ENCODE measurements at places on chromosomes 16 and 17. TPM values are rescaled to one million over a fixed set of nuclear protein-coding genes. Genes with fewer than 3 reads are reported as not detected.

RANGRF gene
- total RNA-seq: 21.3 TPM

GEMIN4 gene
- 28.2 TPM for total RNA-seq

KRT33B gene
- total RNA-seq: not detected

TSPAN10 gene
- 0.27 TPM for total RNA-seq

SOX8 gene
- 0.15 TPM for total RNA-seq

CMTM2 gene
- total RNA-seq: not detected

CES1 gene
- total RNA-seq: 82.8 TPM

DNA sequence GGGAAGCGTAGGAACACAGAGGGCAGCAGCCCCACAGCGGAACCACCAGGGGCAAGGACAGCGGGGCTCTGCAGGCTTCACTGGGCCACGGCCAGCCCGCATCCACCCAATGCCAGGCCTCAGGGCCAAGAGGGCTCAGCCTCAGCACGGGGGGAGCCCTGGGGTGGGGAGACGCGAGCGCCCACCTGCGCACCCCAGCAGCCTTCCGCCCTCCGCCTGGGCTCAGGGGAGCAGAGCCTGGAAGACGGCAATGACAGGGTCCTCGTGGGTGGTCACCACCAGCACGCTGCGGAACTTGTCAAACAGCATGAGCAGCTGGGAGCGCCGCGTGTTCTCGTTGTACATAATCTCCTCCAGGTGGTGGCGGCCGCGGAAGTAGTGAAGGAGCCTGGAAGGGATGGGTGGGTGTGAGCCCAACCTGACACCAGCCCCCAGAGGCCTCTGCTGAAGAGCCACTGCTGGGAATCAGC, 8.5 kb downstream of the MPG start:
- H3K27me3 ChIP-seq: no peaks in the 10 kb centered on the region
- peaks cover 18% of the 10 kb centered on the region for H3K36me3 ChIP-seq
- H3K27ac ChIP-seq: no peak overlapping the region
- no peak for DNase-seq

DNA sequence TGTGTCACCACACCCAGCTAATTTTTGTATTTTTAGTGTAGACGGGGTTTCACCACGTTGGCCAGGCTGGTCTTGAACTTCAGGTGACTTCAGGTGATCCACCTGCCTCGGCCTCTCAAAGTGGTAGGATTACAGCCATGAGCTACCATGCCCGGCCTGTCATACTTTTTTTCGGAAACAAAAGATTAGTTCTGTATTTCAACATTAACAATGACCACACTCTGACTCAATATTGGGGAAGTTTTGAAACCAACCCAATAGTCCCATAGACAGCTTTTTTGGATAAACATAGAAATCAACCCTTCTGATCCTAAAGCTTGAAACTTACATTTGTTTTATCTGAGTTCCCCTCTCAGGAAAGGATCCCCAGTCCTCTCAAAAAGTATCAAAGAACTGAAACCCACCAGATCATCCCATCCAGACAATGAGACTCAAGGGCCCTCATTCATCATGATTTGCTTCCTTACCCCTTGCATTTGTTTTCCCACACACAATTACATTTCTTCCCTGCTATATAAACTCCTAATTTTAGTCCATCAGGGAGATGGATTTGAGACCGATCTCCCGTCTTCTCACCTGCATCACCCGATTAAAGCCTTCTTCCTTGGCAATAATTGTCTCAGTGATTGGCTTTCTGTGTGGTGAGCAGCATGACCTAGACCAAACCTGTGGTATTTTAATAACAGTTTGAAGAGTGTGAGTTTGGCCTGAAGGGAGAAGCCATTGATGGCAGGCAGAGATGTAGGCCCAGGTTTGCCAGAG, 7.2 kb upstream of the AGRP start:
- no peaks in the 10 kb centered on the region for H3K36me3 ChIP-seq
- no peaks in the 10 kb centered on the region for H3K27me3 ChIP-seq
- no peak for DNase-seq
- no peak overlapping the region for H3K4me3 ChIP-seq
- no peak overlapping the region for H3K27ac ChIP-seq

GRCh38 chr16:1556254-1556653, 22.8 kb downstream of the TMEM204 start:
- H3K4me1 ChIP-seq: no peaks in the 10 kb centered on the region
- DNase-seq: no peak
- peaks cover 6% of the 10 kb centered on the region for H3K36me3 ChIP-seq
- no peak overlapping the region for H3K4me3 ChIP-seq

DNA sequence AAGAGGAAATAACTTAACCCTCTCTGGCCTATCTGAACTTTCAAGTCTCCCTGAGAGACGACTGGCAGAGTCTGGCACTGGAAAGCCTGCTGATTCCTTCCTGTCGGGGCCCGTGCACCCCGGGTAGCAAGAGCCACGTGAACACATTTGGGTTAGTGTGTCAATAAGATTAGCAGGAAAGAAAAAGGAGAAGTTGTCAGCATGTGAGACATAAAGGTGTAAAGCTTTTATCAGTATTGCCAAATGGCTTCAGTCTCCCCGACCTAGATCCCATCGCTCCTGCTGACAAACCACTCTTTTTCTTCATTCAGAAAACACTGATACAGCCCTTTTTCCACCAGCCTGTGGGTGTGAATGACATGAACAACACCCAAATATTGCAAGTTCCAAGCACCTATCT, 74.4 kb downstream of the CCT6B start:
- H3K27ac ChIP-seq: no peak overlapping the region
- DNase-seq: no peak

DNA sequence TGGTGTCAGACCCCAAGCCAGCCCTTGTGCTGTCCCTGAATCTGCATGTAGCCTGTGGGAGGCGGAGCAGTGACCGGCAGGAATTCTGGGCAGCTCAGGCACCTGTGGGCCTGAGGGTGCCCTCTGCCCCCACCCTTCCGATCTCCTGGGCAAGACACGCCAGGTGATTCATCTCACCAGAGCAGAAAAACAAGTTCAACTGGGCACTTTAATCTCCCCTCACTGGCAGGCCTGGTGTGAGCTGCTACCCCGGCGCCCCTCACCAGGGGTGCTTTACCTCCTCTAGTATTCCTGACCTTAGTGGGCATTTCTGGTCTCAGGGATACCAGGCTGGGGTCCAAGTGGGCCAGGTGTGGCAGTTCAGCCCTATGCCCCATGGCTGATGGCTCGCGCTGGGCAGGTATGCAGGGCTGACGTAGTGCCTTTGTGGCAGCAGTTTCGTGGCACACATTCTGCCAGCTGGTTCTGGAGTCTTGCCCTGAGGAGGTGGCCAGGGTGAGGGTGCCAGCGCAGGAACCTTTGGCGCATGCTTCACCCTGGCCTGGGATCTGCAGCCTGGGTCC, 6.0 kb downstream of the ERBB2 start:
- H3K4me1 ChIP-seq: peaks cover 51% of the 10 kb centered on the region
- H3K27ac ChIP-seq: no peak overlapping the region
- peaks cover 47% of the 10 kb centered on the region for H3K36me3 ChIP-seq
- no peak overlapping the region for H3K4me3 ChIP-seq
- no peak for DNase-seq

DNA sequence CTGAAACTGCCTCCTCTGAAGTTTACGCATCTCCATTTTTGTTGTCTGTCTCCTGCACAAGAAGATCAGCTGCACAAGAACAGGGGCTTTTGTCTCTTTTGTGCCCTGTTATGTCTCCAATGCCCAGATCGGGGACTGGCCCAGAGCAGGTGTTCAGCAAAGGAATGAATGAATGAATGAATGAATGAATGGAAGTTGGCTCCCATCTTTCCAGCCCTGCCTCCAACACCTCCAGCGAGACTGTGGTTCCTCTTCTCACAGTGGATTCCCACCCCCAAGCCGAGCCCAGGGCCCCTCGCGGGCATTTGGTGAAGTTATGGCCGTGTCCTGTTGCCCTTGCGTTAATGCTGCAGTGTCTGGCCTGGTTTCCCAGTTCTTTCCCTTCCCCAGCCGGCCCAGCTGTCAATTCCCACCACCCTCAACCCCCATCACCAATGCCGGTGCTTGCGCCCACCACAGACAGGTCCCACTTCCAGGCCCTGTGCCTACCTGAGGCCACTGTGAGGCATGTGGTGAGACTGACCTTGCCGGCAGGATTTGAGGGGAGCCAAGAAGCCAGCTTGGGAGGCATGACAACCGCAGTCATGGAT, 21.3 kb upstream of the KCNJ12 start:
- H3K36me3 ChIP-seq: no peaks in the 10 kb centered on the region
- H3K27ac ChIP-seq: no peak overlapping the region
- H3K27me3 ChIP-seq: peaks cover 13% of the 10 kb centered on the region
- DNase-seq: no peak

GRCh38 chr16:19463468-19464315, 46.0 kb downstream of the TMC5 start:
- 0 out of 2 replicates have a peak, but pooled peaks cover 2% of the 10 kb centered on the region for H3K27me3 ChIP-seq
- no peak overlapping the region for H3K4me3 ChIP-seq
- no peak overlapping the region for H3K27ac ChIP-seq
- H3K4me1 ChIP-seq: peaks cover 7% of the 10 kb centered on the region

DNA sequence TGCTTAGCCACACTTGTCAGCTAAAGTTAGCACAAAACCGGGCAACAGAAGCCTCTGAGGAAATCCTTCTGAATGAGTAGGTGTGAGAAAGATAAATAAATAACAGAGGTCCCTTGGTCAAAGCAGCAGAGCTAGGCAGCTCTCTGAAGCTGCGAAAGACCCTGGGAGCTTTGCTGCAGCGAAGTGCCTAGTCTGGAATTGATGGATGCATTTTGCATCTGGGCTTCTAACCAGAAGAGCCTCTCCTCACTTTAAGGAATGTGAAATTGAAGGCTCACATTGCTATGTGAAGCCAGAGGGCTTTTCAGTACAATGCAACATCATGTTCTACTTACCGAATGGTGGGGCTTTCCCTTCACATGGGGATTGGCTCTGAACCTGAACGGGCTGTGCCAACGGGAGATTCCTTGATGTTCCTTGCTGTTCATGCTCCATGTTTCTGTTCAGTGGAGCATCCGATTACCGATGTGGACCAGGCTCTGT, 274.6 kb downstream of the HS3ST3B1 start:
- H3K4me3 ChIP-seq: no peak overlapping the region
- no peaks in the 10 kb centered on the region for H3K27me3 ChIP-seq
- peak; percentile 28 for DNase-seq
- no peak overlapping the region for H3K27ac ChIP-seq

- no peaks in the 10 kb centered on the region for H3K27me3 ChIP-seq
- H3K36me3 ChIP-seq: no peaks in the 10 kb centered on the region
- DNase-seq: no peak
- no peak overlapping the region for H3K27ac ChIP-seq
- no peaks in the 10 kb centered on the region for H3K4me1 ChIP-seq
Observed at GRCh38 chr16:23952128-23952970, 116.6 kb downstream of the PRKCB start.

- DNase-seq: no peak
- H3K4me3 ChIP-seq: no peak overlapping the region
- H3K36me3 ChIP-seq: no peaks in the 10 kb centered on the region
- H3K4me1 ChIP-seq: peaks cover 14% of the 10 kb centered on the region
- H3K27me3 ChIP-seq: peaks cover 37% of the 10 kb centered on the region
Observed at GRCh38 chr16:48102083-48103008, 53.4 kb downstream of the ABCC12 start.

DNA sequence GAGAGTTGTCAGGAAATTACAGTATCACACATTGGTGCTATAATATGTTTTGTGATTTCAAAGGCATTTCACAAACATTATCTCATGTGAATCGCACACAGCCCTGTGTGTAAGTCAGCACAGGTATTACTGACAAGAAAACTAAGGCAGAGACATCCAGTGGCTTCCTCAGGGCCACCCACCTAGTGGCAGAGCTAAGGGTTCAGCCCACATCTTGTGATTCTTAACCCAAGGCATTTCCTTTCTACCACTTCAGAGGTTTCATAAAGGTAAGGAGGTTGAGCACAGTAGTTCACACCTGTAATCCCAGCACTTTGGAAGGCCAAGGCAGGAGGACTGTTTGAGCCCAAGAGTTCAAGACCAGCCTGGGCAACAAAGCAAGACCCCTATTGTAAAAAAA, 58.2 kb downstream of the STX8 start:
- no peak overlapping the region for H3K4me3 ChIP-seq
- H3K27ac ChIP-seq: no peak overlapping the region
- no peaks in the 10 kb centered on the region for H3K27me3 ChIP-seq
- no peaks in the 10 kb centered on the region for H3K4me1 ChIP-seq

DNA sequence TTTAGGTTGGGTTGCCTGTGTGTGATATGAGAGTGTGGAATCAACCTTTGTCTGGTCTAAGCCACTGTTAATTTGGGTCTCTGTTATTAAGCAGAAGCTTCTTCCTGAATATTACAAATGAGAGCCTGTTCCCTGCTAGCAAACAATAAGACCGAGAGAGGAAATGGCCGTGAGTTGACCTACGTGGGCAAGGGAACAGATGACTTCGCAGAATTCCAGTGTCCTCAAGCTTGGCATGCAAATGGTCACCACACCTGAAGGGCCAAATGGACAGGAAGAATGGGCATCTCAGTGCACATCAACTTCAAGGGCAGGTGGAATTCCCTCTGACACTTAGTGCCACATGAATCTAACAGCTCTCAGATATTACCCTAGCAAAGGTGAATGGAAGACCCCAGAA, 250.8 kb upstream of the FOXF1 start:
- H3K36me3 ChIP-seq: no peaks in the 10 kb centered on the region
- no peak overlapping the region for H3K4me3 ChIP-seq
- H3K27me3 ChIP-seq: no peaks in the 10 kb centered on the region

DNA sequence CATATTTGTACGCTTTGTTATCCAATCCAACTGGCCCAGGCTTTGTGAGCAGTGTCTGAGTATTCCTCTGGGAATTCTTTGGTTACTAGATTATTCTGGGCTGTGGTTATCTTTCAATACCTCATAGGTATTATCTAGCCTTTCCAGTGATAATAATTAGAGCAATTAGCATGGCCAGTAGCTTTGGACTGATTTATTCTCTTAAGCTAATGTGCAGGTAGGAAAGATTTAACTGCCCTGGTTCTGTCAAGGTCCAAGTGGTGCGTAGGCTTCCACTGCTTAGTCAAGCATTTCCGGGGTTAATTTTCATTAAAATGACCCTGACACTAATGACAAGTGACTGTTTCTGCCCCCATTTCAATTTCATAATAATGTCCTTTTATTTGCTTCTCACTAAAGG, 54.2 kb upstream of the PMFBP1 start:
- H3K36me3 ChIP-seq: no peaks in the 10 kb centered on the region
- H3K4me3 ChIP-seq: no peak overlapping the region
- H3K27me3 ChIP-seq: no peaks in the 10 kb centered on the region
- H3K4me1 ChIP-seq: peaks cover 28% of the 10 kb centered on the region

GRCh38 chr16:19460397-19460796, 42.7 kb downstream of the TMC5 start:
- DNase-seq: no peak
- H3K4me3 ChIP-seq: no peak overlapping the region
- no peaks in the 10 kb centered on the region for H3K36me3 ChIP-seq
- peaks cover 10% of the 10 kb centered on the region for H3K4me1 ChIP-seq
- H3K27ac ChIP-seq: no peak overlapping the region
- peaks cover 22% of the 10 kb centered on the region for H3K27me3 ChIP-seq

GRCh38 chr17:82536512-82537201, 17.1 kb downstream of the FOXK2 start:
- peak overlapping the region; percentile 52 for H3K27ac ChIP-seq
- no peaks in the 10 kb centered on the region for H3K27me3 ChIP-seq
- H3K4me1 ChIP-seq: peaks cover 45% of the 10 kb centered on the region
